ENCODE measurements at places on chromosomes 1 and 21. TPM values are rescaled to one million over a fixed set of nuclear protein-coding genes. Genes with fewer than 3 reads are reported as not detected.

The HSD3B1 gene
- polyA plus RNA-seq = 0.55 TPM

- no peak for DNase-seq
Observed at GRCh38 chr1:212237651-212238050, 47.6 kb upstream of the PPP2R5A start.

The DDOST gene
- 210 TPM for polyA plus RNA-seq

DNA sequence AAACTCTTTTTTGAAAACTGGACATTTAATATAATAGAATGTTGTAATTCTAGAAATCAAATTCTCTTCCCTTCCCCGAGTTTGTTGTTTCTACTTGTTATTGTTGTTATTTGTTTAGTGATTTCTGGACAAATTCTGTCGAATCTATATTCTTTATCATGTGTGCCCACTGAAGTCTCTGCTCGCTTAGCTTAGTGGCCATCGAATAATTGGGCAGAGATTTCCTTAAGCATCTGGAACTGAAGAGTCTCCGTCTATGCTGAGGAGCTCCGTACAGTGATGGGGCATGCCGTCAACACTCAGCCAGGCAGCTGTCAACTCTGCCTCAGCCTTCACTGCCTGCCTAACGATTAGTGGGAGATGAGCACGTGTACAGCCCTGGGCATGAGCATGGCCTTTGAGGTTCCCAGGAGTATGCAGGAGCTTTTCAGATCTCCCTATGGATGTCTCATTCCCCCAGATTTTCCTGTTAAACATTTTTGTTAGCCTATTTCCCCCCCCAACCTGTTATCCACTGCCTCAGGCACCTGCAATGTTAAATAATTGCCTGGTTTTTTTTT lies 66.8 kb downstream of the SLX9 start:
- no peak for DNase-seq

DNA sequence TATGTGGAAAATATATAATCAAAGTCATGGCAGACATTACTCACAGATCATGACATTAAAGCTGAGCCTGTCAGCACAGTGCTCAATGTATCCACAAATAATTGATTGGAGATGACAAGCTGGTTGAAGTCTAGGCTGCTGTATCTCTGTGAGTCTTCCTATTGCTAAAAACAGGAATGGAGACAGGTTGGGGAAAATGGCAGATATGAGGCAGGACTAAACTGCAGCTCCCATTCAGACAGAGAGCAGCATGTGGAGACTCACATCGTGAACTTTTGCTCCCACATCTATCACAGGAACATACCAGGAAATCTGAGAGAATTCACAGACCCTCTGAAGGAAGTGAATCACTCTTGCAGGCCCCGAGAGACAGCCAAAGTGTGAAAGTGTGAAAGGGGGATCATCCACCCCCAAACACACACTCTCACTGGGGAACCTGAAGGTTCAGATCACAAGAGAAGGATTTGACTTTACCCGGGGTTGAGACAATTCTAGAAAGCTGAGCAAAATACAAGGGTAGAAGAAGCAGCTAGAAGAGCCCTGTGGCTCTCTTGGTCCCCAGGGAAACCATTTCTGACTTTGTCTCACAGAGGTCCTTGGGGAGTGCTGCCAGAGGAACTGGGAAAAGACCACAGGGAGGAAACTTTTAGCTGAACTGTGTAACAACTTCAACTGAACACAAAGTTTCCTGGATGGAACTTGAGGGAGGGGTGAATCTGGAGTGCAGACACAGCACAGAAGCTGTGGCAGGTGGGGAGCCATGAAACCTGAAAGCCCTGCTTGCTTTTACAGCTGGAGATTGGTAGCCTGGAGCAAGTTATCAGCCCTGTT lies 173.4 kb downstream of the S1PR1 start:
- no peak for DNase-seq

DNA sequence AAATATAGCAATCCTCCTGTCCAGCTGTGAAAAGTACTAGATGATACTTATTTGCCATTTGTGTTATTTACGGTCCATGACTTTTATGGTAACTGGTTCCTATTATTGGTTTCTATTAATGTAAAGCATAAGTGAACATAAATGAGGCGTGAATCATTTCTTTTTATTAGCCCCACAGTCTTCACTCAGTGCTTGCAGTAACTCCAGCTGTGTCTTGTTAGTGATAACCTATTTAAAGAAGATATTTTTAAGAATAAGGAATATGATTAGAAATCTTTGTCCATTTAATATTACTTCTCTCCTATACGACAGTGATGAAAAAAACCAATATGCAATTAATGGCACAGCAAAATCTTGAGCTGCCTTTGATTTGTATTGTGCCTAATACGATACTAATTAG lies 149.9 kb downstream of the SPATA17 start:
- peak; percentile 73 for DNase-seq

GRCh38 chr1:114648503-114648902 lies 21.3 kb downstream of the DENND2C start:
- no peak for DNase-seq

The MAP3K21 gene
- 27.0 TPM for polyA plus RNA-seq

GRCh38 chr1:67060811-67061218 lies 6.9 kb upstream of the SLC35D1 start:
- DNase-seq = no peak

- DNase-seq = no peak
Observed at GRCh38 chr21:34642211-34643075, 26.4 kb upstream of the CLIC6 start.

GRCh38 chr1:44826375-44827196 lies 16.5 kb downstream of the PTCH2 start:
- no peak for DNase-seq

The ASCL5 gene
- 0.62 TPM for polyA plus RNA-seq

The CRYAA gene
- not detected for polyA plus RNA-seq

- DNase-seq = no peak
Observed at GRCh38 chr1:75630004-75630594, 19.2 kb upstream of the SLC44A5 start.

DNA sequence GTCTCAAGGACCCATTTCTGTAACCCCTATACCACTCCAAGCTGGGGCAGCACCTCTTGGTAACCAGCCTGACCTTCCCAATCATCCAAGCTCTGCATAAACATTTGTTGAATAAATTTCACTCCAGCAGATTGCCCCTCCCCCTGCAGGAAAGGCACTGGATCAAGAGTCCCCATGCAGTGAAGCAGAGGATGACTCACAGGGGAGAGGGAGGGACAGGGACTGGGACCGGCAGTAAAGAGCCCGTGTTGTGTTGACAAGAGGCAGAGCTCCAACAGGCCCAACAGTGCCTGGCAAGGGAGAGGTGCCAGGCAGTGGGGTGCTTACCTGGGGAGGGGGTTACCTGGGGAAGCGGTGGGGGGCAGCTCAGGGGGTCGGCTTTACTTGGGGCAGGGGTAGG lies 32.3 kb downstream of the SLC9A1 start:
- no peak for DNase-seq

- no peak for DNase-seq
Observed at GRCh38 chr1:240244968-240245628, 153.4 kb downstream of the FMN2 start.

GRCh38 chr21:25577424-25578055 lies 29.7 kb downstream of the MRPL39 start:
- DNase-seq = no peak

GRCh38 chr1:94831641-94832040 lies 11.5 kb downstream of the SLC44A3 start:
- DNase-seq = no peak

DNA sequence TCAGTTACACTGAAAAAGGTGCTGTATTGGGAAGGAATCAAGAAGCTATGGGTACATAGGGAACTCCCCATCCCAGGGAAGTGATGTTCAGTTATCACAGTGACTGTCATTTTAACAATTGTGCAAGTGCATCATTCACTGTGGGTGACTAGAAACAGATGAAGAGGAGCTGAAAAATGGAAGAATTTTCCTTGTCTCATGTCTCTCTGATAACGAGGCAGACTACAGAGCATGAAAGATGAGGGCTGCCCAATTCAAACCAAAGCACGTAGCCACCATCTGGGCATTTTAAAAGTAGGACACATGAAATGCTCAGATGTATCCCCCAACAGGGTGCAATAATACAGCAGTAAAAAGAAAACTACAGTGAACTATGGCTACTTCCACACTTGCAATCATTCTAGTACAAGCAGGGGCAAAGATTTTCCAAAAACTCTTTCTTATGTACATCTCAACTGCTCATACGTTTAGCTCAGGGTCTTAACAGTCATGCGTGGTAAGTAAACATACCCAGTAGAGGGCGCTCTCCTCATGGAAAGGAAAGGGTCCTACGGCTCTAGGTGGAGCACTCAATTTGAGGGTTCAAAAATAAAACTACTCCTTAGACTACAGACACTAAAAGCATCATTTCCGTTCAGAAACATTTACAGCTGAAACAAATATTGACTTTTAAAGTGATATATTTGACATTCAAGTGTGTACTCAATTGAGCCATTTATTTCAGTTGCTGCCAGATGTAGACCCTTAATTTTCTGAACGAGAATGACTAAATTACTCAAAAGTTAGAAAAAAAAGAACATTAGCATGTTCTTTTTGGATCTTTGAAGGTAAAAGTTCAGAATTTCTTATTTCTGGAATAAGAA lies 143.2 kb downstream of the KCTD3 start:
- DNase-seq = no peak

DNA sequence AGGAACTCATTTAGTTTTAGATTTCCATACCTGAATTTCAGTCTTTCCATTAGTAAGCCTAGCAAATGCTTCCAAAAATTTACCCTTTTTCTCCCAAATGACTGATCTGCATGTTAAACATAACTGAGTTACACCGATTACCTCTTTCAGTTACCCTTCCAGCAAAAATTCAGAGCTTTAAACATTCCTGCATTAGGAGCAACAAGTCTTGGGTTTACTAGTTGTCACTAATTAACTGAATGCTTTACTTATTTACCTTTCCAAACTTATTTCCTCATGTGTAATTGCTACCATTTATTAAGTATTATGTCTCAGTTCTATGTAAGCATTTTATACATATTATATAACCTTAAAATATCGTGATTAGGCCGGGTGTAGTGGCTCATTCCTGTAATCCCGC lies 3.1 kb downstream of the LAMTOR5 start:
- DNase-seq = no peak

- no peak for DNase-seq
Observed at GRCh38 chr1:150514913-150515327, 632 bp upstream of the FALEC start.

DNA sequence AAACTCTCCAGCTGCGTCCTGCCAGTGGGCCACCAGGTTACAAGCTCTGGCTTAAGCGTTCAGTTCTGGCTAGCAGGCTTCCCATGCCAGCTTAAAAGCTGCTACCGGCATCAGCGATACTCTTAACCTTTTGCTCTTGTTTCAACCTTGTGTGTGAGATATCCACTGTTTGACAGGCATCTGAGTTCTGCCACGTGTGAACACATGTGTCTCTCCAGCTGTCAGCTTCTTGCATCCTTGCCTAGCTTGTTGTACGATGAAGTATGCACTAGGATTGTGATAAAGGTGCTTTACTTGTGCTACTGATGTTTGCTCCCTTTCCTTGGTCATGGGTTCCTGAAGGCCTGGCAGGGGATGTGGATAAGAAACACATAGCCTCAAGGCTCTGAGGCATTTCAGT lies 201.6 kb downstream of the PRDM2 start:
- DNase-seq = no peak

The CCDC185 gene
- not detected for polyA plus RNA-seq

DNA sequence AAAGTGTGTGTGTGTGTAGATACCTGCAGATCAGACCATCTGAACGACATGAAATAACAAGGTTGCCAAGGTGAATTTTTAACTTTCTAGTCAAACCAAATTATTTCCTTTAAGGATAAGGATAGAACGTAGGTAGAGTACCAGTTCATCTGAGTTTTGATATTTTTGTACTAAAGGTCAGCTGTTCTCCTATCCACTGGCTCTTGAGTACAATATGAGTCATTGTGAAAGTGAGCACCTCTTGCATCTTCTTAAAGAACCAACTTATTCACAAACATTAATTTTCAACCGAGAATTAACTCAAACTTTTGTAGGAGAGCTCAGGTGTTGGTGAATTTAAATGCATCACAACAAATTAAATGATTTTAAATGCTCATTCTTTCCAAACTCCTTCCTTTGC lies 71.5 kb downstream of the IFI44 start:
- DNase-seq = no peak

The WNT4 gene
- polyA plus RNA-seq = 2.4 TPM

The PALMD gene
- 26.6 TPM for polyA plus RNA-seq

Data from right lung (tissue), 10 donors.